ENCODE measurements at places on chromosomes 5 and 9. TPM values are rescaled to one million over a fixed set of nuclear protein-coding genes. Genes with fewer than 3 reads are reported as not detected.

Gene DNAH5
- 2.0 TPM for total RNA-seq

Gene IFNA2
- not detected for total RNA-seq

Gene MLANA
- total RNA-seq: not detected

Gene SLC36A2
- not detected for total RNA-seq

Gene LMAN2
- total RNA-seq: 295 TPM

Gene DIPK1B
- 247 TPM for total RNA-seq

Gene UGT3A2
- not detected for total RNA-seq

Gene MINAR2
- not detected for total RNA-seq

Gene BHMT2
- 0.76 TPM for total RNA-seq

Gene WNK2
- 0.06 TPM for total RNA-seq

Gene TMEM232
- total RNA-seq: 0.41 TPM

Gene GARNL3
- 2.9 TPM for total RNA-seq

Gene KCNV2
- not detected for total RNA-seq

Gene C5orf63
- total RNA-seq: 10.3 TPM
